Fibroblast of lung (primary cell): ENCODE measurements at places on chromosomes 2 and 18. TPM values are rescaled to one million over a fixed set of nuclear protein-coding genes. Genes with fewer than 3 reads are reported as not detected.

- no peak overlapping the region for H3K4me3 ChIP-seq
- no peak for DNase-seq
- no peak overlapping the region for H3K27ac ChIP-seq
- H3K4me1 ChIP-seq, result peaks cover 2% of the 10 kb centered on the region
Measured at GRCh38 chr2:64612575-64613195, 41.0 kb downstream of the SERTAD2 start.

GRCh38 chr2:155839991-155840390 is 492.5 kb downstream of the NR4A2 start:
- H3K36me3 ChIP-seq, result no peaks in the 10 kb centered on the region
- no peaks in the 10 kb centered on the region for H3K4me1 ChIP-seq
- H3K27me3 ChIP-seq, result no peaks in the 10 kb centered on the region
- no peak overlapping the region for H3K27ac ChIP-seq

GRCh38 chr2:3730646-3731045 is 27.3 kb downstream of the DCDC2C start:
- H3K4me1 ChIP-seq, result no peaks in the 10 kb centered on the region
- no peak overlapping the region for H3K4me3 ChIP-seq
- H3K27ac ChIP-seq, result no peak overlapping the region
- no peak for DNase-seq

DNA sequence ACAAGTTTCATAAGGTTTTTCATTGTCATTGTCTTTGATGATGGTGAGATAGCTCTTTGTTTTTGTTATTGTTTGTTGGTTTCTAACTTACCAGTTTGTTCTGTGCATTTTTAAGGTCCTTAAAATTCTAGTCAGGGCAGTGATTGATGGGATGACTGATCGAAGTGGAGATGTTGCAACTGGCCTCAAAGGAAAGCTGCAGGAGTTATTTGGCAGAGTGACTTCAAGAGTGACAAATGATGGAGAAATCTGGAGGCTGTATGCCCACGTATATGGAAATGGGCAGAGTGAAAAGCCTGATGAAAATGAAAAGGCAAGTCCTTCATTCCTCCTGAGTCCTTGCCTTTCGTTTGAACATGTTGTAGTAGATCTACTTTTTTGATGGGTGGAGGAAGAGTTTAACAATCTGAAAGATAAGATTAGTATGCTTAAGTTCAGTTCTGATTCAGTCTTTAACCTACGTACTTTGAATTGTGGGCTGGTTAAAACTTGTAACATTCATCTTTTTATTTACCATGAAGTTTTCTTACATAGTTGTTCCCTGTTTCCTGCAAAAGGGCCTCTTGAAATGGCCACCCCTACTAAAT is 135.8 kb upstream of the LTBP1 start:
- H3K27ac ChIP-seq, result no peak overlapping the region
- H3K36me3 ChIP-seq, result no peaks in the 10 kb centered on the region
- H3K27me3 ChIP-seq, result no peaks in the 10 kb centered on the region
- H3K4me1 ChIP-seq, result no peaks in the 10 kb centered on the region
- no peak overlapping the region for H3K4me3 ChIP-seq

- H3K27me3 ChIP-seq, result no peaks in the 10 kb centered on the region
- peaks cover 6% of the 10 kb centered on the region for H3K36me3 ChIP-seq
- H3K27ac ChIP-seq, result peak overlapping the region; percentile 86
- peak; percentile 69 for DNase-seq
- H3K4me1 ChIP-seq, result peaks cover 45% of the 10 kb centered on the region
Measured at GRCh38 chr18:48923746-48924629, 26.8 kb downstream of the SMAD7 start.

- H3K4me3 ChIP-seq, result no peak overlapping the region
- no peaks in the 10 kb centered on the region for H3K4me1 ChIP-seq
- no peak overlapping the region for H3K27ac ChIP-seq
- no peaks in the 10 kb centered on the region for H3K36me3 ChIP-seq
- no peak for DNase-seq
Measured at GRCh38 chr2:26609839-26610277, 31.3 kb downstream of the CIB4 start.

DNA sequence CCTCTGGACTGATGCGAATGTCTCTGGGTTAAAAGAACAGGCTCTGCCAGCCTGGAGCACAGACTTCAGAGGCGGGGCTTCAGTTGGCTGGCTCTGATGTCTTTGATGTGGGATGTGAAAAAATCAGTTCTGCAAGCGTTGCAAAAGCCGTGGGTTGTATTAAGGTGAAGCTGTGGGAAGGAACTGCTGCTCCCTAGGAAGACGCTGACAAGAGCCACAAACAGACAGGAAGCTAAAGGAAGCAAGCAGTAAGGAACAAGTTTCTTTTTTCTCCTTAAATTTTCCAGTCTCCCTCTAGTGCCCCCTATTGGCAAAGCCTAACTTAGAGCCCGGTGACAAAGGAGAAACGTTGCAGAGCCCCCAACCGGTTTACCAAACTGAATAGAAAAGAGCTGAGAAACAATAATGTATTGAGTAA is 239.0 kb downstream of the CCDC178 start:
- H3K4me3 ChIP-seq, result no peak overlapping the region
- no peaks in the 10 kb centered on the region for H3K4me1 ChIP-seq
- no peaks in the 10 kb centered on the region for H3K27me3 ChIP-seq
- no peaks in the 10 kb centered on the region for H3K36me3 ChIP-seq
- peak; percentile 64 for DNase-seq

DNA sequence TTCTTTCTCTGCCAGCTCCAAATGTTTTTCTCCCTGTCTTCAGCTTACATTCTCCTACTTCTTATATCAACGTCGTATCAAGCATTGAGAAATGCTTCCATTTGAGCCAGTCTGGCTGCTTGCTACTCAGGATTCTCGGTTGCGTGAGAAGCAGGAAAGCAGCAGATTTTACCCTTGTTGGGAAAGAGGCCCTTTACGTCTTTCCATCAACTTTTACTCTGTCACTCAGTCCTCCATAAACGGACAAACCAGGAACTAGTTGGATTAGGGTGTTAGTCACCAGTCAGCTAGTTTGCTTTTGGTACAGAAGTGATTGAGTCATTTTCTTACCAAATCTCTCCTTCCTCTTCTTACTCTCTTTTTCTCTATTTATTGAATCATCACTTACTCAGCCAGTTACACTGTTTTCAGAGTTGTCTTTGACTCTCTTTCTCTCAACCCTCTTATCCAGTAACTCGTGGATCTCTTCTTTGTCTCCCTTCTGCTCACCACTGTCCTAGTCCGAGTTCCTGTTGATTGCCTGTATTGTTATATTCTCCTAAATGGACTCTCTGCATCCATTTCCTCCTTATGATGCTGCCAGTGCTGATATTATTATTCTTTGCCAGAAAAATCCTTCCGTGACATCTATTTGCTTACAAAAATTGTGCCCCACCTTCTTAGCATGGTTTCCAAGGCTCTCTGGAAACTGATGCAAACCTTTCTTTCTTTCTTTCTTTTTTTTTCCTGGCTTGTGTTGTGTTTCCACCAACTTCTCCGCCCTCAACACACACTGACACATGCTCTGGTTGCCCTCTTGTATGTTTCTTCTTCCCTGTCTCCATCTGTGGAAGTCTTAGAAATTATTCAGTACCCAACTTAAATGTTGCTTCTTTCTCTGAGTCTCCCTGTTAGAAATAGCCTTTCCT is 61.5 kb downstream of the VRK2 start:
- peaks cover 6% of the 10 kb centered on the region for H3K4me1 ChIP-seq
- no peaks in the 10 kb centered on the region for H3K27me3 ChIP-seq
- peak overlapping the region; percentile 29 for H3K4me3 ChIP-seq
- DNase-seq, result peak; percentile 90
- H3K27ac ChIP-seq, result peak overlapping the region; percentile 93
- no peaks in the 10 kb centered on the region for H3K36me3 ChIP-seq

- no peaks in the 10 kb centered on the region for H3K36me3 ChIP-seq
- no peaks in the 10 kb centered on the region for H3K4me1 ChIP-seq
- DNase-seq, result no peak
- no peaks in the 10 kb centered on the region for H3K27me3 ChIP-seq
- no peak overlapping the region for H3K4me3 ChIP-seq
- no peak overlapping the region for H3K27ac ChIP-seq
Measured at GRCh38 chr18:42883169-42883568, 232.3 kb downstream of the RIT2 start.

GRCh38 chr2:36411962-36412444 is 56.4 kb downstream of the CRIM1 start:
- peaks cover 3% of the 10 kb centered on the region for H3K36me3 ChIP-seq
- H3K4me1 ChIP-seq, result peaks cover 30% of the 10 kb centered on the region
- H3K27ac ChIP-seq, result peak overlapping the region; percentile 18
- H3K4me3 ChIP-seq, result no peak overlapping the region
- no peak for DNase-seq
- no peaks in the 10 kb centered on the region for H3K27me3 ChIP-seq

- no peak overlapping the region for H3K27ac ChIP-seq
- H3K36me3 ChIP-seq, result no peaks in the 10 kb centered on the region
- H3K27me3 ChIP-seq, result no peaks in the 10 kb centered on the region
- H3K4me1 ChIP-seq, result no peaks in the 10 kb centered on the region
- DNase-seq, result peak; percentile 27
- no peak overlapping the region for H3K4me3 ChIP-seq
Measured at GRCh38 chr2:37167636-37168180, 10.9 kb upstream of the EIF2AK2 start.

GRCh38 chr2:180033993-180034894 is 27.1 kb upstream of the CWC22 start:
- no peak overlapping the region for H3K27ac ChIP-seq
- peak; percentile 79 for DNase-seq
- H3K4me3 ChIP-seq, result no peak overlapping the region
- H3K27me3 ChIP-seq, result no peaks in the 10 kb centered on the region

- no peaks in the 10 kb centered on the region for H3K36me3 ChIP-seq
- DNase-seq, result no peak
- H3K4me1 ChIP-seq, result no peaks in the 10 kb centered on the region
- no peak overlapping the region for H3K4me3 ChIP-seq
- no peaks in the 10 kb centered on the region for H3K27me3 ChIP-seq
Measured at GRCh38 chr2:78353168-78353567, 672.3 kb upstream of the REG3G start.

The ACAA2 gene
- 38.5 and 51.6 TPM in 2 replicates for total RNA-seq

The NDUFB3 gene
- total RNA-seq, result 69.9 and 77.5 TPM in 2 replicates

The LHCGR gene
- total RNA-seq, result not detected in 2 replicates
